ENCODE measurements at places on chromosomes 16 and 17.

GRCh38 chr16:46731691-46732555 is 16.2 kb downstream of the MYLK3 start:
- DNase-seq: no peak

DNA sequence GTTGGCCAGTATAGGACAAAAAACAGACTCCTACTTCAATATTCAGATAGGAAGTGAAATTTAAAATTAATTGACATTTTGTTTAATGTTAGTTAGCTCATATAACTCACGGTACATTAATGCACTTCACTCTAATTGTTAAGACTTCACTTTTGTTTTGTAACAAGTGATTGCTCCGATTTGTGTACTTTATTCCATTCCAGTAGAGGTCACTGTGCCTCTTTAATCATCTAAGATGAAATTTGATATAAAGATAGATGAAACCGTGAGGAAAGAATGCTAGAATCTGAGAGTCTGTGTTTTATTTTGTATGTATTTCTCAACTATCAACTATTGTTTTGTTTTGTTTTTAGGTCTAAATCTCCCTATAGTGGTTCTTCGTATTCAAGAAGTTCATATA is 29.0 kb downstream of the RBBP6 start:
- no peak for DNase-seq

DNA sequence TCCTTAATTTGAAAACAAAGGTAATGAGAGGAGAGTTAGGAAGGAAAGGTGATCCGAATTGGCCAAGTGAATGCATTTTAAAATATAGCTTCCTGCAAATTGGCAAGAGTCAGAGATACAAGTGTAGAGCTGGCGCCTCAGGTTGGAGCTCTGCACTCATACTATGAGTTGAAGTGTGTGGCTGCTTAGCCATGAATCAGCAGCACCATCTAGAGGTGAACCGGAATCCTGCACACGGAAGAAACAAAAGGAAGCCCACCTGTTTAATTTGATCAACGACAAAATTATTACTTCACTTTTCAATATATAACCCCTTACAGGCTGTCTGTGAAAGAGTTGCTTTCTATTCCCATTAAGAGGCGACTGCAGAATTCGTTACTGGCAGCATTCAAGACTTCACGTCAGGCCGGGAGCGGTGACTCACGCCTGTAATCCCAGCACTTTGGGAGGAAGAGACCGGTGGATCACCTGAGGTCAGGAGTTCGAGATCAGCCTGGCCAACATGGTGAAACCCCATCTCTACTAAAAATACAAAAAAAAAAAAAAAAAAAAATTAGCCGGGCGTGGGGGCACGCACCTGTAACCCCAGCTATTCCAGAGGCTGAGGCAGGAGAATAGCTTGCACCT is 1253.7 kb upstream of the CDH8 start:
- DNase-seq: no peak

DNA sequence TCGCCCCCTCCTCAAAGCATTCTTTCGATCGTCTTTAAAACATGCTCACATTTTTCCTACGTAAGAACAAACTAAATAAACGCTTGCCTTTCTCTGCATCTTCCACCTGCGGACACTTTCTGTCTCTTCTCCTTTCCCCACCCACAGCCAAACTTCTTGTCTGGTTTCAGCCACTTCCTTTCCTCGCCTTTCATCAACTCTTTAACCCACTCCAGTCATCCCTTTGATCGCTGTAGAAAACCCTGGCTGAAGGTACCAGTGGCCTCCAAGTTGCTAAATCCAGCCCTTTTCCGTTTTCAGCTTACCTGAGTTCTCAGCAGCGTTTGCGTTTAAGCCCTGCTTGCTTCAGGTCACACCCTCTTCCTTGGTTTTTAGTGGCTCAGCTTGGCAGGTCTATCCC is 483 bp downstream of the RPA1 start:
- DNase-seq: no peak

- DNase-seq: no peak
These were observed 168.1 kb downstream of the C16orf95 start for GRCh38 chr16:87149051-87149450.

DNA sequence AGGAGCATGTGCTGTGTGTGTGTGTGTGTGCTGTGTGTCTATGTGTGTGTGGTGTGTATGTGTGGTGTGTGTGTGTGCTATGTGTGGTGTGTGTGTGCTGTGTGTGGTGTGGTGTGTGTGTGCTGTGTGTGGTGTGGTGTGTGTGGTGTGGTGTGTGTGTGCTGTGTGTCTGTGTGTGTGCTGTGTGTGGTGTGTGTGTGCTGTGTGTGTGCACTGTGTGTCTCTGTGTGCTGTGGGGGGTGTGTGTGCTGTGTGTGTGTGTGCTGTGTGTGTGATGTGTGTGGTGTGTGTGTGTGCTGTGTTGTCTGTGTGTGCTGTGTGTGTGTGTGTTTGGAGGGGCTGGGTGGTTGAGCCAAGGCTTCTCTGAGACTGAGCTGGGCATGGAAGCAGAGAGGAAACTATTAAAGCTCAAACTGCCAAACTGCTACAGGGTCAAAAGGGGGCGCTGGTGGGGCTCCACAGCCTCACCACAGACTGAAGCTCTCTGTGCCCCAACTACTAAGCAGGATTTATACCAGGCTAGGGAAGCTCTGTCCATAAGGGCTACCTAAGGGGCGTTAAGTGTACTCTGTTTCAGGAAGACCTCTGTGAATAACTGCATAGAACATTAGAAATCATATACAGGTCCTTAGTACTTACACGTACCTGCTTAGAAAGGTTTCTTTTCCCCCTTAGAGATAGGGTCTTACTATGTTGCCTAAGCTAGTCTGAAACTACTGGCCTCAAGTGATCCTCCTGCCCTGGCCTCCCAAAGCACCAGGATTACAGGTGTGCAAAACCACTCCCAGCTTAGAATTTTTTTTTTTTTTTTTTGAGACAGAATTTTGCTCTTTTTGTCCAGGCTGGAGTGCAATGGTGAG is 27.8 kb upstream of the GHDC start:
- peak; percentile 34 for DNase-seq

GRCh38 chr17:62891659-62892058 is 74.4 kb upstream of the TANC2 start:
- no peak for DNase-seq

- DNase-seq: no peak
These were observed 67.7 kb upstream of the TANC2 start for GRCh38 chr17:62898239-62898864.

DNA sequence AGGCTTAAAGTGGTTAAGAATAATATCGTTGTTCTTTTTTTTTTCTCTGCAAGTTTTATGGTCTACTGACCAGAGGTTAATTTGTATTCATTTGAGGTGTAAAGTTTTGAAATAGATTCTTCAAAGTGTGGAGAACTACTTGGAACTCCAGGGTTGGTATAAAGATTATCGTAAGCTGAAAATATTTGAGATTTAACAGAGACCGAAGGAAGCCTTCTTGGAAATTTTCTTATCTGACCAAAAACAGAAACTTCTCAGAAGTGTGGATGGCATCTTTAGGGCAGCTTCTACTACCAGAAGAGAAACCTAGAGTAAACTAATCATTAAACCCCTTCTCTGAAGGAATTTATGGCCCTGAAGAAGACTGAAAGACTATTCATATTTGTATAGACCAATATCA is 206.8 kb upstream of the MON1B start:
- no peak for DNase-seq

- DNase-seq: no peak
These were observed 220.5 kb downstream of the PARN start for GRCh38 chr16:14409563-14409962.

GRCh38 chr16:57810197-57811031 is 8.1 kb upstream of the KIFC3 start:
- DNase-seq: peak; percentile 61

GRCh38 chr16:48499923-48500381 is 110.0 kb downstream of the N4BP1 start:
- no peak for DNase-seq

All from activated T-cell treated with anti-CD3 and anti-CD28 coated beads for 48 hours (primary cell).